NCI-H1092 (cell line): ENCODE measurements at places on chromosomes 2 and 18.
A peak's percentile ranks its signal among the peaks of the same experiment; 100 is the strongest.

GRCh38 chr2:238104226-238104690 is 4.1 kb downstream of the ESPNL start:
- no peak for DNase-seq

DNA sequence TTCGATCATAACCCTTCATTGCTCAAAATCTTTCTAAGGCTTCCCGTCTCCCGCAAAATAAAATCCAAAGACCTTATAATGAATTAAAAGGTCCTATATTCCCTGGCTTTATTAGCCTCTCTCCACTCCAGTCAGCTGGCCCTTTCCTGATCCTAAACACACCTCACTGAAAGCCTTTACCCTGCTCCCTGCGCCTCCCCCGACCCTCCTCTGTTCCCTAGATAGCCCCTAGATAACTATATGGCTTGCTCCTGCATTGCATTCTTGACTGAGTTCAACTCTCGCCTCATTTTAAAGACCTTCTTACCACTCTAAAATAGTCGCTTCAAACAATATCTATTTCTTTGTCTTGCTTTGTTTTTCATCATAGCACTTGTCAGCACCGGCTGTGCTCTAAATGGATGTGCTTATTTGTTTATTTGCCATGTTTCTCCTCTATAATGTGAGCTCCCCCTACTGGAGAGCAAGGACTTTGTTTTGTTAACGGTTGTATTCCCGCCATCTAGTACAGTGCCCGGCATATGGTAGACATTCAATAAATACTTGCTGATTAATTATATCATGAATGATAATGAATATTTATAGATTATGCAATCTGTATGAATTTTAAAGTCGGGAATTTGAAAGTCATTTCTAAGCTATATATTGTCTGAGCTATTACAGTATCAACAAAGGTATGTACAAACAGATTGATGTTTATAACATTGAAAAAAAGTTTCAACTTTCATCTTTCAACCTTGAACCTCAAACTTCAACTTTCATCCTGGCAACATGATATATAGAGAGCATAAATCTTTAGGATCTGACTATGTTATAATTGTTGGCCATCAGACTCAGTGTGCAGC is 32.4 kb upstream of the VIT start:
- DNase-seq = peak; percentile 13

- DNase-seq = no peak
Measured at GRCh38 chr2:63092401-63092800, 41.8 kb downstream of the OTX1 start.

DNA sequence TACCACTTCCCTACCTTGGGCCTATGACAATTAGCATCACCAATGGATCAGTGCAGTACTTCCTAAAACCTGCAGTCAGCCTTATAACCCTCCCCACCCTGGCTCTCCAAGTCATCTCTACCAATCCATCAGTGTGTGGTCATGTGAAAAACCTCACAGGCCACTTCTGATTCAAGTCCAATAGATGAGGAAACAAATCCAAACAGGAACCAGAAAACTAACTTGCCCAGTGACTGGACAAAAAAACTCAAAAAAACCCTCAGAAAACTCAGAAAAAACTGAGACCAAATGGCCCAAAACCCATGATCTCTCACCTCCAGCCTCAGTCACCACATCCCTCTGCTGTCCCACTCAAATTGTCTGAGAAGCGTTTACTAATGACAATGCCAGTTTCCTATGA is 43.3 kb downstream of the TGFA start:
- DNase-seq = no peak

DNA sequence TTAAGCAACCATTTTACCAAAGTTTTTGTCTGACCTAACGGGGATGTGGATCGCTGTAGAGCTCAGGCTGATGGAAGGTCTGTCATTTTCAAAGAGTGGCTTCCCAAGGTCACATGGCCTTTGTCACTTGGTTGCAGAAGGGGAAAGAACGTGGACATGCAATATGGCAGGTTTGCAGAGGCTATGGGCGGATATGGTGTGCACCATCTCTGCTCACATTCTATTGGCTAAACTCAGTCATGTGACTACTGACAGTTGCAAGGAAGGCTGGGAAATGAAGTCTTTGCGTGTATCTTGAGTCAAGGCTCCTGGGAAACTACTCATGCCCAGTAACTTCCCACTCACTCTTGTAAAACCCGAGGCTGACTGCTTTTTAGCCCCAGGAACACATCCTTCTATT is 96.8 kb downstream of the ST6GAL2 start:
- no peak for DNase-seq

DNA sequence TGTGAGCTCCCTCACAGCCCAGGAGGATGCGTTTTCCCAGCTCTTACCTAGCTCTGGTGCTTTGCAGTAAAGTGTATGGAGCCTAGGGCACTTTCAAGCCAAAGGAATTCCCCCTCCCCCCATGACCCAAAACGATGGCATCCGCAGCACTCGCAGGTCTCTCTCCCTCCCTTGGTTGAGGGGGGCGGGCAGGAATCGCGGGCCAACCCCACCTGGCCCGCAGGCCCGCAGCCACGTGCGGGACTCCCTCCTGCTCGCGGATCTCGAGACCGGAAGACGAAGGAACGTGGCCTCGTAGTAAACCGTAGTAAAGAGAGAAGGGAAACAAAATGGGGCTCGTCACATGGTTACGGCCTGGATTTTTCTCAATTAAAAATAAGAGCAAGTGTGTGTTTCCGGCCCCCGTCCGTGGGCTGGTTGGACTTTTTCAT is 8.5 kb downstream of the IRS1 start:
- peak; percentile 67 for DNase-seq

- DNase-seq = no peak
Measured at GRCh38 chr2:163123526-163123925, 285.0 kb upstream of the KCNH7 start.

DNA sequence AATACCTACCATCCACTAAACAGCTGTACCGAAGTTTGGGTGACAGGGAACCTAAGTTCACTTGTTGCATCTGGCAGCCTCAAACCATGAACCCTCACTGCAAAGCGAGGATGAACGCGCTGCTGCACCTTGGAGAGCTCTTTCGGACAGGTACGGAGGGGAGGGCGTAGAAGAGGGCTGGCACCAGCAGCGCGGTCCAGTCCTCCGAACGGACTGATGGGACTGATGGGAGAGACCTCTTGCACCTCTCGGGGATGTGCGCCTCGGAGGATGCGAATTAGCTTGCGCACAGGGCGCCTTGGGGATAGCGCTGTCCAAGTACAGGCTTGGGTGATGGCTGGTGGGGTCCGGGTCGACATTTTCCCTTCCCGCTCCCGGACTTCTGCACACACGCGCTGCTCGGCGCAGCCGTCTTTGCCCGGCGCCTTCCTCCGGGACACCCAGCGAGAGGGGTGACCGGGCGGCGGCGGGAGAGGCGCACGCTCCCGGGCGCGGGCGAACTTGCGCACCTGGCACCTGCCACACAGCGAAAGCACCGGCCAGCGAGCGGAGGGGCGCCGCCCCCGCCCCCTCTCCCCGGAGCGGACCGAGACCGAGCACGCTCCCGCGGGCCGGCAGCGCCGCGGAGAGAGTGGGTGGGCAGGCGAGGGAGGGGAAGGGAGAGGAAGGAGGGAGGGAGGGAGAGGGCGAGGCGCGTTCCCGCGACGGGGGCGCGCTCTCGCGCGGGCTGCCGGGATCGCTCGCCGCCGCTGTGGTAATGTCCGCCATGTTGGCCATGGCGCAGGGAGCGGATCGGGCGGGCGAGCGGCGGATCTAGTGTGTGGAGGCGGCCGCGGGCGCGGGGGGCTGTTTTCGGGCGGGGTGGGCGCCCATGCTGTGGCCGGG is at the start of gene EPC2:
Gene EPC2 (plus strand): TSS at position 754 of the 885 bp plus-strand sequence. CDS start 267 bp downstream, outside the sequence.
- DNase-seq = peak; percentile 56

DNA sequence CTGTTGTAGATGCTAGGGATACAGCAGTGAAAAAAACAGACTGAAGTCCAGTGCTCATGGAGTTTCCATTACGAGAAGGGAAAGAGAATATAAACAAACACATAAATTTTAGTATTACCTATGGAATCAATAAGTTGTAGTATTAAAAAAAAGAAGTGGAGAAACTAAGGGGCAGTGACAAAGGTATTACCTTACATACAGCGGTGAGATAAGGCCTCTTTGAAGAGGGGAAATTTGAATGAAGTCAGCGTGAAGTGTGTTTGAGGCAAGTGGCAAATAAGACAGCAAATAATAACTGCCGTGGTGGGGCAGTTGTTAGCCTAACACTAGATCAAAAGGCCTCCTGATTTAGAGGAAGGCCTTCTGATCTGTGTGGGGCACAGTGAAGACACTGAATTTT is 57.9 kb downstream of the TLK1 start:
- DNase-seq = peak; percentile 26

- DNase-seq = no peak
Measured at GRCh38 chr2:11618708-11619062, 51.3 kb downstream of the NTSR2 start.

- DNase-seq = no peak
Measured at GRCh38 chr2:181052523-181052891, 72.1 kb downstream of the UBE2E3 start.
